ENCODE measurements at places on chromosomes 1 and 21. TPM values are rescaled to one million over a fixed set of nuclear protein-coding genes. Genes with fewer than 3 reads are reported as not detected.

GRCh38 chr1:33349778-33350610, 29.1 kb upstream of the A3GALT2 start:
- peak; percentile 47 for DNase-seq

DNA sequence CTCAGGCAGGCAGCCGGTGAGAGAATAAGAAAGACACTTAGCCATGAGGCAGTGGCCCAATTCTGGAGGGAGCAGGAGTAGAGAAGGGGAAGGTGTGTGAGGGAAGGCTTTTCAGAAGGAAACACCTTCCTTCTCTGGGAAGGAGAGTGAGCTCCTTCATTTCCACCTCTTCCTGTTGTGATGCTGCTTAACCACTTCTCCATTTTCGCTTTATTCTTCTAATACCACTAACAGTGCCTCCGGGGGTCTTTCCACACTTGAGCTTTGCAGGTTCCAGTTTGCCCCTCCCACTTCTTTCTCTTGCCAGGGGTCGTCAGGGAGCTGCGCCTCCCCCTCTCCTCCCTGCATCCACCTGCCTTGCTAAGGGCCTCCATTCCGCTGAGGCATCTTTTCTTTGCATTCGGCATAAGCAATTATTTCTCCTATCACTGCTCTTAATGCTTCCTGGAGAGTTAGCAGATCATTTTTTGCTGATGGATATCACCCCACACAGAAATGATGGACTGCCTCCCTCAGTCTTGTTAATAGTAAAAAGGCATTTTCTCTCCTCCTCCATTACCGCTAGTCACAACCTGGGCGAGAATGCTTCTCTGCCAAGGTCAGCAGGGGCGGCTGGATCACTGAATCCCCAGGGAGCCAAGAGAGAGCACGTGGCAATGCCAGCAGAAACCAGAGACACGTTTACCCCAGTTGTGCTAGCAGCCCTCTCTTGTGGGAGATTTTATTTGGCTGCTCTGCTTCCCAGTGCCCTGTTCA, 74.8 kb downstream of the ELAVL4 start:
- DNase-seq: no peak

DNA sequence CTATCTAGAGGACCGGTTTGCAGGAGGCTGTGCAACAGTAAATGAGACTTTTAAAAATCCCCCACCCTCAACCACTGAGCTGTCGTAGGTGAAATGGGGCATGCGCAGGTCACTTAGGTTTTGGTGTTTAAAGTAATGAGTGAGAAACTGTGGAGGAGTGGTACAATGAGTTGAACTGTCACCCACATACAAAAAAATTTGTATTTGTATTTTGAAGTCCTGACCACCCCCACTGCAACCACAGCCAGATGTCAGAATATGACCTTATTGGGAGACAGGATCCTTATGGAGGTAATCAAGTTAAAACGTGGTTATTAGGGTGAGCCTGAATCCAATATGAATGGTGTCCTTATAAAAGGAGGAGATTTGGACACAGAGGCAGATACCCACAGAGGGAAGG, 1.6 kb upstream of the IRF6 start:
- no peak for DNase-seq

DNA sequence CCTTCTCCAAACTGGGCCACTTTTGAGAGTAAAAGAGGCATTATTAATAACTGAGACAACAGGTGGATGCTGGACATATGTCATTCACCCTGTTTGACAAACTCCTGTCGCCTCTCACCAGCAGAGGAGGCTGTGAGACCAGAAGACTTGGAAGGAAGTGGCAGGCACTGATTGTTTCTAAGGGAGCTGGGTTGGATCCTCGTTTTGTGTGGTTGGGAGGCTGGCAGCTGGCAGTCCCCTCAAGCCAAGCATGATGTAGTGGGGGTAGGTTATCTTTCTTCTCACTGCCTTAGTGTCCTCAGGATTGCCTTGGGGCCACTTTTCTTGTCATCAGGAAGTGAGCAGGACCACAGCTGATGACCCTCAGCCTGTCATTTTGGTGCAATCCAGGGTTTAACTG, 86.5 kb upstream of the KCNJ15 start:
- no peak for DNase-seq

GRCh38 chr1:29352719-29353420, 116.5 kb downstream of the PTPRU start:
- no peak for DNase-seq

UTS2 gene
- not detected for total RNA-seq

- peak; percentile 98 for DNase-seq
These were observed 183.6 kb upstream of the RUNX1 start for GRCh38 chr21:35232545-35233176.

DNA sequence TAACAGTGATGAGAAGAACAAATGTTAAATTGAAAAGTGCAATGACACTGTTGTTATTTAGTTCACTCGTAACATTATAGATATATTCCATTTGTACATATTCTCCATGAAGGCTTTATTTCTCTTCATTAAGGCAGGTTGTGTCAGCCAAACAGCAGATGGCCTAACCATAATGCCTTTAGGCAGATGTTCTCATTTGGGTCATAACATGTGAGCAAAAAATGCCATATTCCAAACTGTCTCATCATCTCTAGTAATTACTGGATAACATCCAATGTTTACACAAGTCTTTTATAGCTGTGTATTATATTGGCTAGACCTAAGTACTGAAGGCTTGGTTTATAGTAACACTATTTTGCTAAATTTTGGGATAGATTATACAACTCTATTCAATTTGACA, 87.2 kb upstream of the CHODL start:
- DNase-seq: no peak

GRCh38 chr1:29393451-29393826, 157.1 kb downstream of the PTPRU start:
- DNase-seq: no peak
